MM.1S (cell line): ENCODE measurements at places on chromosomes 1 and 21.
A peak's percentile ranks its signal among the peaks of the same experiment; 100 is the strongest.

- DNase-seq: no peak
Measured at GRCh38 chr1:89802841-89803240, 18.0 kb upstream of the LRRC8D start.

DNA sequence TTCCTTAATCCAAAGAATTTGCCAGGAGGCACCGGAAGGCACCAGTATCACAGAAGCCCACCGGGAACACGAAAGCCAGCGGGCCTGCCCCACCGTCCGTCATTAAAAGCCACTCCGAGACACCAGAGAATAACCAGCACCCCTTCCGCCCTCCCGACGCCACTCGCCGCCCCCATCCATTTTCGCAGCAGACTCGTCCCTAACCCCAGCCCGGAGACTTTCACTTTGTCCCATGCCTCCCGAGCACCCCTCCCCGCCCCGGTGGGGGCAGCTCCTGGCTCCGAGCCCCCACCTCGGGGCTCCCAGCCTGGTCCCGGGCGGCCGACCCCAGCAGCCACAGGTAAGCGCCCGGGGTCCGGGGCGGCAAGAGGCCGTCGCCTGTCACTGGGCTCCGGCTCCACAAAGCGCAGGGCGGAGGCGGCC lies 105.4 kb downstream of the SLC45A1 start:
- DNase-seq: no peak

DNA sequence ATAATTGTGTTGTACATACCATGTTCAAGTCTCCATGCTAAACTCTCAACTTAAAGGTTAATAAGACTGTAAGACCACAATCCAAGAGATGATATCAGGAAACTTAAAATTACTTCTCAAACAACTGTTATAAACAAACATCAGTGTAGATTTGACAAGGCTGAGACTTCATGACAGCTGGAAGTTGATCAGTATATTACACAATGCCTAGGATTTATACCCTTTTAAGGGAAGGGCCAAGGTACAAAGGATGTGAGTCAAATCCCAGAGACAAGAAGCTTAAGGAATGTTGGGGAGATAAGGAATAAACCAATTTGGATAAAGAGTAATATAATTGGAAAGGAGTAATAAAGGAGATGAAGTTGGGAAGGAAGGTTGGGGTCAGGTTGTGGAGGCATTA lies 98.8 kb downstream of the LBR start:
- DNase-seq: no peak

DNA sequence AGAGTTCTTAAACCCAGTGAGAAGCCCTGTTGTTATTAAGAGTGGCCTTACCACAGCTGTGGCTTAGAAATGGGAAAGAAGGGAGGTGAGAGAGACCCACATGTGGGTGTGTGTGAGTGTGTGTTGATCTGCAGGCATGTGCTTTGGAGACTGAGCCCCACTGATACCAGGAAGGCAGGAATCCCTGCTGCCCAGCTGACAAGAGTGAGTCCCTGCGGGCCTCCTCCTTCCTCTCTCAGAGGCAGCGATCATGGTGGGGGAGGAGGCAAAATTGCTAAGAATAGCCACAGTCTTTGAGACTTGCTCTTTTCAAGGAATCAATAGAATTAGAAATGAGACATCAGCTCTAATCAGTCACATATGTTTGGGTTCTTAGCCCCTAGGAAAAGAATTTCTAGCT lies 87.0 kb upstream of the WARS2 start:
- no peak for DNase-seq

DNA sequence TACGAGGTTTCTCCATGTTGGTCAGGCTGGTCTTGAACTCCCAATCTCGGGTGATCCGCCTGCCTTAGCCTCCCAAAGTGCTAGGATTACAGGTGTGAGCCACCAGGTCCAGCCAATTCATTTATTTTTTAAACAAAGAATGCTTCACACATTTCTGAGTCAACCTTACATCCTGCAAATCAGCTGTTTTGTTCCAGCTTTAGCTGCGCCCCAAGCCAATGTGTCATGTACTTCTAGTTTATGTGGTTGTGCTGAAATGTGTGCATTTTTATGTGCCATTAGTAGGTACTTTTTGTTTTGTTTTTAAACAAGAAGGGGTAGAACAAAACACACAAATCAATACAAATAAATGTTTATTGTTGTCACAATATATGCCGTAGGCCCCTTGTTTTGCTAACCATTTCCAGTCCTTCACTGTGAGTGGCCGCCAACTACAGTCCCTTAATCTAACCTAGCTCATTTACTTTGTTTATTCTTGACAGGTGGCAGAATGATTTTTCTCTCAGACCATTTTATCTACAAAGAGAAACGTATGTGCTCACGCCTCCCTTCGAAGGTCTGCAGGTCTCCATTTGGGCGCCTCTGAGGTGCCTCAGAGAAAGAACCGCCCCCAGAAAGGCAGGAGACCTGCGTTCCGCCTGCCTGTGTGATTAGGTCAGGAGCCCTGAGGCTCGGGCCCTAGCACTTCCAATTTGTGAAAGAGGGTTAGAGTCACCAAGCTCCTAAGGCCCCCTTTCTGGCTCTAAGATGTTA lies 2.8 kb upstream of the CASQ2 start:
- no peak for DNase-seq

DNA sequence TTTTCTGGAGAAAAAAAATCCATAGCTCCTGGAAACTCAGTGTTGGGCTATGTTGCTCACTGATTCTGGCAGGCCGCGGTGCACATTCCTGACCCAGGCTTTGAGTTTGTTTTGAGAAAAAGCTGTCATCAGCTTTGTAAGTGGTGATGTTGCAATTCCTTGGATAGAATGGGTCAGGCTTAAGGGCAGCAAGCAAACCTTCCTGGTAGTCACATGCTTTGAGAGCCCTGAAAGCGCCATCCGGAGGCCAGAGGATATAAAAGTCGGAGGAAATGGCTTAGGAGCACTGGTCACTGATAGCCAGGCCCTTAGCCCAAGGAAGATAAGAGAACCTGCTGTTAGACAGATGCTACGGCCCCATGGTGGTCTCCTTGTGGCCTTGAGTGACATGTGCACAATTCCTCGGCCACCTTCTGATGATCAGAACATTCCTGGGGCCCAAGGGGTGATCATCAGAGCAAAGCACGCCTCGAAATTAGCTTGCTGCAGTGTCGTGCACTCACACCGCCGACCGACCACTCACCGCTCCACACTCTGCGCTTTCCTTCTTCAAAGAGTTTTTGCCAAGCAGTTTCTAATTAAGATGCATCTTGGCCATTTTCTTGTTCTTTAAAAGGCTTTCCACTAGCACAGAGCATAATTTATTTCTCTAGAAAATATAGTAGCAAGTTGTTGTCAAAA lies 78.6 kb downstream of the MAN1C1 start:
- DNase-seq: no peak

DNA sequence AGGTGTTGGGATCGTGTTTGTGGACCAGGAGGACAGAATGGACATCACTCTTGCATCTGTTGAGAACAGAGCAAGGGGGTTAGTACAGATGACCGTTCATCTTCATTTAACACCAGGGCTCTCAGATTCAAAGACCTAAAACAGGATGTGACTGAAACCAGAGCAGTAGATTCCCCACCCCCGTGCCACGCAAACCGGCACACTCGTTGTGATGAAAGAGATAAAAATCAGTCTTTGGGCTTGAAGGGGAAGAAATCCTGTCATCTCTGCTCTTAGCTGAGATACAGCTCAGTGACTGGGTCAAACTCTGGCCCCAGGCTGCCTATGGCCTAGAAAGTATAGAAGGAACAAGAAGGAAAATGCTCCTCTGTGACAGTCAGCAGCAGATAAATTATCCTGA lies 146.2 kb upstream of the KRTAP19-8 start:
- no peak for DNase-seq

DNA sequence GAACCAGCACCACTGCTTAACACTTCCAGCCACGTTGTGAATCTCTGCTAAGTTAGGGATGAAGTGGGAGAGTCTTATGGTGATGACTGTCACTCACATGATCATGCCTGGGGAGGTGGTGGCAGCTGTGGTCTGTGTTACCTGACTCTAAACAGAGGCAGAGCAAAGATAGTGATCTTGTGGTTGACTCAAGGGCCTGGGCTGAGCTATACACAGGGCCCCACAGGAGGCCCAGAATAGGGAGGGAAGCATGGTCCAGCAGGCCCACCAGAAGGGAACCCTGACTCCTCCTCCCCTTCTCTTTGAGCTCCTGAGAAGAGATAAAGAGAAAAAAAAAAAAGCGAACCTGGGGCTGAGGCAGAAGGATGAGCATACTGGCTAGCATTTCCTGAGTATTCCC lies 55.0 kb downstream of the PLXNA2 start:
- peak; percentile 68 for DNase-seq

DNA sequence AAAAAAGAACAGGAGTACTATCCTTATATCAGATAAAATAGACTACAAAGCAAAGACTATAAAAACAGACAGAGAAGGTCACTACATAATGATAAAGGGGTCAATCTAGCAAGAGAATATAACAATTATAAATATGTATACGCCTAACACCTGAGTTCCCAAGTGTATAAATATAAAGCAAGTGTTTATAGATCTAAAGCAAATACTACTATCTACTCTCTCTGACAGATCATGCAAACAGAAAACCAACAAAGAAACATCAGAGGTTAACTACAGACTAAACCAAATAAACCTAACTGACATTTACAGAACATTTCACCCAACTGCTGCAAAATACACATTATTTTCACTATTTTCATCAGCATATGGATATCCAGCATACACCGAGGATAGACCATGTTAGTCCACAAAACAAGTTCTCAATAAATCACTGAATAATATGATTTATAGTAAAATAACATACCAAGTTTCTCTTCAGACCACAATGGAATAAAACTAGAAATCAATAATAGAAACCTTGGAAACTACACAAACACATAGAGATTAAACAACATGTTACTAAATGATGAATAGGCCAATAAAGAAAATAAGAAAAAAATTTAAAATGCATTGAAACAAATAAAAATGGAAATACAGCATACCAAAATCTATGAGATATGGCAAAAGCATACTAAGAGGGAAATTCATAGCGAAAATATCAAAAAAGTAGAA lies 22.7 kb downstream of the UCHL5 start:
- DNase-seq: no peak

GRCh38 chr1:24980836-24981630 lies 51.0 kb upstream of the RUNX3 start:
- DNase-seq: no peak

DNA sequence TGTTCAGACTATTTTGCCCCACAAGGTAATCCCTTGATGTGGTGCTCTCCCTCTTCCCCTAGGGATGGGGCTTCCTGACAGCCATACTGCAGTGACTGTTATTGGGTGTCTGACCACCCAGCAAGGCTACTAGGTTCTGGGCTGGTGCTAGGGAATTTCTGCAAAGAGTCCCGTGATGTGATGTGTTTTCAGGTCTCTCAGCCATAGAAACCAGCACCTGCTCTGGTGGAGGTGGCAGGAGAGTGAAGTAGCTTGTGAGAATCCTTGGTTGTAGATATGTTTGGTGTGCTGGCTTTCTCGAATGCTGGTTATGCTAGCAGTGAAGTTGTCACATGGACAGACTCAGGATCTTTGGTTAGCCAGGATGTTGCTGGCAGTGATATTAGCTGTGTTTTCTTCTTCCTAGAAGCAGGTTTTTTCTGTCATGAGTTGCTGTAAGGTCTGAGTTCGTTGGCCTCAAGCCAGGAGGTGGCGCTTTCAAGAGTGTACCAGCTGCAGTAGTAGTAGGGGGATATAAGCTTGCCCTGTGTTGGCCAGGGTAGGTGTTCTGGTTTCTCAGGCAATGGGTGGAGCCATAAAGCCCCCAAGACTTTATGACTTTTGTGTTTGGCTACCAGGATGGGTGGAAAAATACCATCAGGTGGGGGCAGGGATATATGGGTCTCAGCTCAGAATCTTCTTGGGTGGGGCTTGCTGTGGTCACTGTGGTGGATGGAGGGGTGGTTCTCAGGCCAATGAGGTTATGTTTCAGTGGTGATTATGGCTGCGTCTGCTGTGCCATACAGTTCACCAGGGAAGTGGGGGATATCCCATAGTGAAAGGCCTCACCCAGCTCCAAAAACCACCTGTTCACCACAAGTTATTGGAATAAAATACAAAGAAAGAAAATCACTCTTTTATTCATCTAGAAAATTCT lies 1112.3 kb downstream of the KCNT2 start:
- peak; percentile 42 for DNase-seq

DNA sequence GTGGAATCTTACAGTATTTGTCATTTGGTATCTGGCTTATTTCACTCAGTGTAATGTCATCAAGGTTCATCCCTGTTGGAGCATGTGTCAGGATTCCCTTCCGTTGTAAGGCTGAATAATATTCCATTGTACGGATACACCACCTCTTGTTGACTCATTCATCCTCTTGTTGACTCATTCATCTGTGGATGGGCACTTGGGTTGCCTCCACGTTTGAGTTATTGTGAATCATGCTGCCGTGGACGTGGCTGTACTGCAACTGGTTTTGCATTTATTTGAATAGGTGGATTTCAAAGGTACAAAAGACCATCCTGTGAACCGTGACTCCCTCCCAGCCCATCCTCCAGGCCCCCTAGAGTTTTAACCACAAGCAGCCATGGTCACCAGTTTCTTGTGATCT lies 11.9 kb upstream of the TCP10L start:
- no peak for DNase-seq

GRCh38 chr1:234123867-234124266 lies 219.4 kb downstream of the SLC35F3 start:
- DNase-seq: no peak

DNA sequence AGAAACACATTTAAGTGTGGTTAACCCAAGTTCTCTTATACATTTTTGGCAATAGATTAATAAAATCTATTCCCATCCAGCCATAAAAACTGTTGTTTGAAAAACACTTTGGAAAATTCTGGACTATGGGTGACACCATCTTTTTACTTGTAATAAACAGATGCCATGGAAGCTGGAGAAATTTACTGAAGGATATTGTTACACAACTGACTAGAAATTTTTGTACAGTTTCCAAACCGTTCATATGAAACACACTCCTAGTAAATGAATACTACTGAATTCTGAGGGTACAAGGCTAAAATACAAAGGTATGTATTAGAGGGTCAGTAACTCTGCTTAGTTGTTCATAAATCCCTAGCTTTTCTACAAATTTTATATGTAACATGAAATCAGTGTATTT lies 48.7 kb downstream of the TRIM33 start:
- DNase-seq: no peak

DNA sequence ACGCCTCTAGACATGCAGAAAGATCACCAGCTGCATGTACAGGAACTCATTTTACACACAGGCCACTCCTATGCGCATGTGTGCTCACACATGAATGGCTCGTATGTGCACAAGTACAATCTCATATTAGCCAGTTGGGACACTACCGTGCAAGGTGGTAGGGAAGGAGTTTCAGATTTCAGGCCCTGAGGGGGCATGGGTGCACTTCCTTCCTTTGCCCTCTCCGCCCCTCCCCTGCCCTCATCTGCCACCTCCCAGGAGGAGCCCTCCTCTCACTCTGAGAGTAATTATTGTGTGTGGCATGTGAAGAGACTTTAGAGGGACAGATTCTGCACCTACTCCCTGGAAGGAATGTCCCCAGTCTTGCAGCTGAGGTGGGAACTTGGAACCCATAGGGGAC lies 14.8 kb downstream of the EDN2 start:
- no peak for DNase-seq

GRCh38 chr1:98903726-98904125 lies 100.9 kb downstream of the PLPPR5 start:
- no peak for DNase-seq

GRCh38 chr21:43196826-43197225 lies 28.0 kb downstream of the CRYAA start:
- DNase-seq: no peak

GRCh38 chr1:232655746-232656085 lies 25.8 kb upstream of the SIPA1L2 start:
- no peak for DNase-seq
